ENCODE measurements at places on chromosomes 6 and 20. TPM values are rescaled to one million over a fixed set of nuclear protein-coding genes. Genes with fewer than 3 reads are reported as not detected.

Gene NNAT
- polyA plus RNA-seq: 75.8 TPM

Gene SPATA25
- polyA plus RNA-seq: 17.3 TPM

Gene BLOC1S5
- polyA plus RNA-seq: 14.2 TPM

Gene FERMT1
- 21.4 TPM for polyA plus RNA-seq

Gene DDX27
- polyA plus RNA-seq: 51.2 TPM

- no peaks in the 10 kb centered on the region for H3K36me3 ChIP-seq
- DNase-seq: no peak
- H3K4me1 ChIP-seq: peaks cover 2% of the 10 kb centered on the region
These were observed 46.7 kb downstream of the NOX3 start for GRCh38 chr6:155408981-155409380.

DNA sequence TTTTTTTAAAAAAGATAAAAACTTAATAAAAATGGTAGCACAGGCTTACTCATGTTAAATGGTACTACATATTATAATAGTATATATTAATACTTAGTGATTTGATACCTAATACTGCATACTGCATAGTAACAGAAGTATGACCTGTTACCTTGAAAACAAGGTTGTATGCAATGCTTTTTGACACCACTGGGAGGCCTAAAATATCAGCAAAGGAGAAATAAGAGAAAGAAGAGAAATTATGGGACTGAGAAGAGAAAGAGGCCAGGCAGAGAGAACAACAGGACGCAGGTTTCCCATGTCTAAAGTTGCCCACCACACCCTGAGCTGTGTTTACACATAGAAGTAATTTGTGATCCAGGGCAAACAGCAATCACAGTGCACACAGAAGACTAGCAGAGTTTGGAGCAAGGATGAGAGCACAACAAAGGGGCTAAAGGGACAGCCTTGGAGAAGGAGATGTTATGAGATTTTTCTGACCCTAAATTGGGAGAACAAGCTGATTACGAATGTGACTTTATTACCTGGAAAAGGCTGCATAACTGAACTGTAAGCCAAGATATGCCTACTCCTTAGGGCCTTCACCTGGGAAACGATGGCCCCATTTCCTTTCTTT is 73.2 kb downstream of the ROS1 start:
- H3K4me1 ChIP-seq: peaks cover 16% of the 10 kb centered on the region
- H3K4me3 ChIP-seq: no peak overlapping the region
- H3K27me3 ChIP-seq: no peaks in the 10 kb centered on the region
- no peak for DNase-seq

GRCh38 chr20:48822879-48823385 is 4.9 kb downstream of the PREX1 start:
- no peaks in the 10 kb centered on the region for H3K36me3 ChIP-seq
- no peaks in the 10 kb centered on the region for H3K4me1 ChIP-seq
- no peak overlapping the region for H3K4me3 ChIP-seq
- H3K27me3 ChIP-seq: peaks cover 44% of the 10 kb centered on the region
- no peak overlapping the region for H3K27ac ChIP-seq

DNA sequence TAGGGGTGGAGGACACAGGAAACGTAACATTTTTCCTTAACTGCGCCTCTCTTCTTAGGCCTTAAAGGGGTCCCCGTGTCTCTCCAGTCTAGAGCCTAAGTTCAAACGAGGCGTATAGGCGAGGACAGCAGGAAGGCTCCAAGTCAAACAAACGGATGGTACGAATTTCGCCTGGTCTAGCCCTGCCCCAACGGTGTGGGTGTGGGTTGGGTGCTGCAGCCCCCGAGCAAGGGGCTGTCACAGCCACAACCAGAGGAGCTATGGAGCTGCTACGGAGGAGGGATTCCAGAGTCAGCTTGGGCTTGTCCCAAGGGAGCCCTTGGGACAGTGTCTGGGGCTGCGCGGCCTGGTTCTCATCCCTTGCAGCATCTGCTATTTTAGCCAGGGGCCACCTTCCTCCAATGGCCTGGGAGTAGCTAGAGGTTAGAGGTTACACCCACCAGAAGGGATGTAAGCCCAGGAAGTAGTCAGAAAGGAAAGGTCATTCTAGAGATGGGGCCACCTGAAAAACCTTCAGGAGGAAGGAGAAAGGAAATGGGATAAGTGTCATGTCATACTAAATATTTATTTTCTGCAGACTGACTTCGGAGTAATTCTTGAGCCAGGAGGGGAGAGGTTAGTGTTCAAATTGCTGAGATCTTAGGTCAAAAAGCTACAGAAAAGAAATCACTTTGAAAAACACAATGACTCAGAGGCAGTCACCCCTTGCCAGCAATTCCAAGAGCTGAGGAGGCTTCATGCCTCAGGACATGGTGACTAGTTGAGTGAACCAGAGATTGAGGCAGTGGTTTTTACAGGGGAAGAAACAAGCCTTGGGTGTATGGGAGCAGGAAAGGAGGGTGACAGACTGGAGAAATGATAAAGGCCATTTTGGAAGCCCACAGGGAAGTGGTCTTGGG is 21.7 kb downstream of the VPS52 start:
- no peak for DNase-seq
- peaks cover 16% of the 10 kb centered on the region for H3K36me3 ChIP-seq
- H3K27me3 ChIP-seq: peaks cover 12% of the 10 kb centered on the region
- H3K4me1 ChIP-seq: peaks cover 18% of the 10 kb centered on the region

- H3K4me1 ChIP-seq: no peaks in the 10 kb centered on the region
- H3K27me3 ChIP-seq: no peaks in the 10 kb centered on the region
- no peak overlapping the region for H3K27ac ChIP-seq
- no peak overlapping the region for H3K4me3 ChIP-seq
These were observed 28.2 kb downstream of the ZFAND3 start for GRCh38 chr6:37847704-37848103.

Measured in large intestine (tissue), 12 donors.